ENCODE measurements at places on chromosomes 13 and 19.

- no peak for DNase-seq
Measured at GRCh38 chr13:19818223-19818842, 35.6 kb upstream of the PSPC1 start.

- DNase-seq: no peak
Measured at GRCh38 chr19:49294401-49294800, 30.6 kb downstream of the SLC6A16 start.

DNA sequence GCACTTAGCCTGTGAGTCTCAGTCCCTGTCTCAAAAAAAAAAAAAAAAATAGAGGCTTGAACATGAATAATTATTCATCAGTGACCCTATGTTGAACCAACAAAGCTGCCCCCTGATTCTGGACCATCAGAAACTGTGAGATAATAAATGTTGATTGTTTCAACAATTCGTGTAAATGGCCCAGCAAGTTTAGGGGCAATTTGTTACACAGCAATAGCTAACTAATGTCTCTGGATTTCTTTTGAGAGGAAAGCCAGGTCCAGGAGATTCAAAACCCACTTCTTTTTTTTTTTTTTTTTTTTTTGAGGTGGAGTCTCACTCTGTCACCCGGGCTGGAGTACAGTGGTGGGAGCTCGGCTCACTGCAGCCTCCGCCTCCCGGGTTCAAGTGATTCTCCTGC is 12.5 kb upstream of the TLE6 start:
- DNase-seq: no peak

DNA sequence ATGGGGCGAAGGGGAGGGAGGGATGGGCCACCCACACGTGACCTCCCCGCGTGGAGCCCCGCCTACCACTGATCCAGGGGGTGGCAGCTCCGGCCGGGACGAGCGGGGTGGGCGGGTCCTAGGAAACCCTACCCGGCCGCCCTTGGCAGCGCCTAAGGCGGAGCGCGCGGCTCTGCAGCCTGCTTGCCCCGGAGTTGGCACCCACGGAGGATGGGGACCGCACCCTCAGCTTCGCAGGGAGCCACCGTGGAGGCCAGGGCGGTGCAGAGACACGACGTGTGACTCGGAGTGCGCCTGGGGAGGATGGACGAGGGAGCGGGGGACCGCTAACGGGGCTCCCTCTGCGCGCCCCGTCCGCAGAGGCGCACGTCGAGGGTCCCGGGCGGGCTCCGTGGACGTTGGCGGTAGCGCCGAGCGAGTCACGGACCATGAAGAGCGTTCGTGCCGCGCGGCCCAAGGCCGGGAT is at the start of gene RGS9BP:
RGS9BP (plus strand) TSS at position 129 of the 466 bp plus-strand sequence. CDS start 416 bp downstream, outside the sequence.
- DNase-seq: peak; percentile 82

DNA sequence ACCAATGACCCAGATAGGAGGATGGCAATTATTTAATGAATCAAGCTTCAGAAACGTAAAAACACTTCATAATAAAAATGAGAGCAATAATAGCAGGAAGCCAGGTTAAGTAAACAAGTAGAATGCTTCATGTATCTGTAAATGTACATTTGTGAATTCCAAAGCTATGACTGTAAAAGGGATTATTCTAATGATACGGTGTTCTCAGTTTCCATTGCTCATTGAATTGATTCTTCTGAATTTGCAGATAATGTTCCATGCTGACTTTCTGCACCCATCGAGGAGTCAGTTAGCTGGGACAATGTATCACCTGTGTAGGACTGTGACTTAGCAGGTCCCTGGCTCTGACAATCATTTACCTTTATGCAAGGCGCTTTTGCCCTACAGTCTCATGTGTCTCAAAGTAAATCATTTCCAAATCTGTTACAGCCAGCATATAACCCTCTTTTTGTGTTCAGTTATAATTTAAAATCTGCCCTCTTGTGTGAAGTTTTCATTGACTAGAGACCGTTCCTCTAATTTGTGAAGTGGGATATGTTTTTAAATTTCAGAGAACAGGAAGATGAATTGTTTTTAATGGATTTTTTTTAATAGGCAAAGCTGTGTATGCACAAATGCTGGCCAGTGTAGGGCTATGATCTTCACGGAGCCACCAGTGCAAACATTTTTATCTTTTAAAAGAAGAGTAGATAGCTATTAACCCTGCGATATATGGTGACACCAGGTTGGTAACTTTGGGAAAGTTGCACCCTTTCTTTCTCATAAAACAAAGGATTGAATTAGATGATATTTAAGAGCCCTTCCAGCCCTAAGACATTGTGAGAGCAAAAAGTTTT is 267.1 kb downstream of the KLF5 start:
- no peak for DNase-seq

- peak; percentile 65 for DNase-seq
Measured at GRCh38 chr19:46009530-46010510, 13.0 kb downstream of the PGLYRP1 start.

- no peak for DNase-seq
Measured at GRCh38 chr19:18869781-18870530, 26.0 kb downstream of the CERS1 start.

DNA sequence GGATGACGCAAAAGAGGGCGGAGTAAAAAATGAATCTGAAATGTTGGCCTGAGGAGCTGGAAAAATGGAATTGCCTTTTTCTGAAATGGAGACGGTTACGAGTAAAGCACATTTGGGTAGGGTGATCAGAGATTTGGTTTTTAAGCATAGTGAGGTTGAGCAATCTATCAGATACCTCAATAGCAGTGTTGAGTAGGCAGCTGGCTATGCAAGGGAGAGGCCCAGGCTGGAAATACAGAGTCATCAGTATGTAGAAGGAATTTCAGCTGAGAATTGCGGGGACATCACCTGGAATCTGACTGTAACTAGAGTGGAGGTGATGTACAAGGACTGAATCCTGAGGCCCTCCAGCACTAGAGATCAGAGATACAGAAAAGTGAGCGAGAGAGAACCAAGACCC is 224.8 kb downstream of the LMO7 start:
- no peak for DNase-seq

GRCh38 chr13:58712191-58712590 is 1080.6 kb downstream of the PCDH17 start:
- no peak for DNase-seq

GRCh38 chr13:50511877-50512341 is 331.6 kb downstream of the DLEU7 start:
- DNase-seq: no peak

DNA sequence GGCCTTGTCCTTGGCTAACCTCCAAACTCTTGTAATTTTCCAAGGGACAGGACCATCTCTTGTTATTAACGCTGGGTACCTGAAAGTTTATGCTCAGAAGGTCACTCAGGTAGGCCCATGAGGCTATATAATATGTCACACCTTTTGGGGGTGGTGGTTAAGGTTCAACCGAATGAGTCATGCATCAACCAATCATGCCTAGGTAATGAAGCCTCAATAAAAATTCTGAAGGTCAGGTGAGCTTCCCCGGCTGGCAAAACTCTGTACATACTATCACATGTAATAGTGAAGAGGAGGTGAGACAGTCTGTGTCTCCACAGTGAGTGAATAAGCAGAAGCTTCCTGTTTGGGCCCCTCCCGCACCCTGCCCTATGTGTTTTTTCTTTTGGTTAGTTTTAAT is 424.9 kb downstream of the PCDH17 start:
- DNase-seq: no peak

DNA sequence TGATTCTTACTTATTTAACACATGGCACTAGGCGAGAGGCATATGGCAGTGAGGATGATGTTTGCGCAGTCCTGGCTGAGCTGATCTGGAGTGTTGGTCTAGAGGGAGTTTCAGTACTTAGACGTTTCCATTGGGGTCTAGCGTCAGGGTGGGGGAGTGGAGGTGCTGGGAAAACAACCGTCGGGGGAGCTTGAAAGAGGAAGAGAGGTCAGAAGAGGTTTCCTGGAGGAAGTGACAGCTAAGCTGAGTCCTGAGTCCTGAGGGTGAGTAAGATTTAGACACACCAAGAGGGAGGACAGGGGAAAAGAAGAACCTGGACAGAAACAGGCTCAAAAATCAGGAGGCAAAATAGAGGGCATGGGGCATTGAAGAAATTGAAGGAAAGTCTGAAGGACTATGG is 81.4 kb downstream of the ALOX5AP start:
- DNase-seq: no peak

GRCh38 chr19:35216833-35217648 is 11.5 kb downstream of the FAM187B start:
- no peak for DNase-seq

GRCh38 chr13:90968166-90968904 is 379.2 kb upstream of the MIR17HG start:
- no peak for DNase-seq

DNA sequence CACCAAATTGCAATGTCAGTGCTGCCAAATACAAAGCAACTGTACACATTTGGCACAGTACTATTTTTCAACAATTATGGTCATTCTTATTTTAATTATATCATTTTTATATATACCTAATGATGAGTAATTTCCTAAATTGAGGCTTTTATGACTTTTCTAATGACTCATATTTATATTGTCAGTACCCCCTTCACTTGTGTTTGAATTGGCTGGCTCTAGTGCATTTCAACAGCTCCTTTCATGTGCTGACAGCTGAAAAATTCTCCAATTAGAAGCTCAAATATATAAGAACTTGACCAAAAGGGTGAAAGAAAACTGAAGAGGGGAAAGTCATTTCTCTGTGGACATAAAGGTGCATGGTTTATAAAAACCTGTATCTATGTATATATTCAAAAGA is 263.3 kb downstream of the SLITRK1 start:
- peak; percentile 40 for DNase-seq

GRCh38 chr13:24630851-24631620 is 49.2 kb upstream of the ATP12A start:
- no peak for DNase-seq

DNA sequence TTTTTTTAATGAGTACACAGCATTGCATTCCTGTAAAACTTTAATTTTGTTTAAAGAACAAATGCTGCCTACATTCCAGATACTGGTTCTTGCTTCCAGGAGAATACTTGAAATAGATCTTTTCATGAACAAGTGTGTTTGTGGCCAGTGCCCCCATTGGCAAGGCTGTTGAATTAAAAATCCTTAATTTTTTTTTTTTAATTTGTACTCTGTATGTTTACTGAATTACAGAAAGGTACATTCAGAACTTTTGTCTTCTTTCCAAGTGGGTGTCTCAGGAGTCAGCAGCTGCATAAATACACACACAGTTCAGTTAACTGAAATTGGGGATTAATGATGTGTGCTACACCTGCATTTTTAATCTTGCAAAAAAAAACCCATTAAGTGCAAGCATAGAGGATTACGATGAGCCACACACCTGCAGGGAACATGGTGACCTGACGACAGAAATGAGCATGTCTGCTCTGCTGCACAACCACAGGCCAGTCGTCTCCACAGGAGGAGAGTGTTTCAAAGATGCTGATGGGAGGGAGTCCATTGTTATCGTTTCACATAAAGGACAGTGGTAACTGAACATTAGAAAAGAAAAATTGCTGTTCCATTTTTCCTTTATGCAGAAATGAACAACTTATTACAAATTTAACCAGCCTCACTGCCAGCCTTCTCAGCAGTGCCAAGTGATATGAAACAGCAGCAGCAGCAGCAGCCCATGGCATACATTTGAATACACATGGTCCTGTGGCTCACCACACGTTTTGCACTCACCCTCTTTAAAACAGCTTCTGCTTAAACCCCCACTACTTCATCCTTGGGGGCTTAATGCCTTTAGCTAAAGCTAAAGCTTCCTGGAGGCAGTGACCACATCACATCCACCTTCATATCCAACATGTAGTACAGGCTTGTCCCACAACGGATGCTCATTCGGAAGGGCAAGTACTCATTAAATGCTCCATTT is 72.3 kb upstream of the RFC3 start:
- DNase-seq: no peak

- DNase-seq: no peak
Measured at GRCh38 chr19:4933528-4933927, 24.2 kb downstream of the UHRF1 start.

- DNase-seq: no peak
Measured at GRCh38 chr13:93199856-93200255, 26.8 kb upstream of the GPC6 start.

GRCh38 chr13:94218537-94218936 is 260.9 kb downstream of the DCT start:
- no peak for DNase-seq

DNA sequence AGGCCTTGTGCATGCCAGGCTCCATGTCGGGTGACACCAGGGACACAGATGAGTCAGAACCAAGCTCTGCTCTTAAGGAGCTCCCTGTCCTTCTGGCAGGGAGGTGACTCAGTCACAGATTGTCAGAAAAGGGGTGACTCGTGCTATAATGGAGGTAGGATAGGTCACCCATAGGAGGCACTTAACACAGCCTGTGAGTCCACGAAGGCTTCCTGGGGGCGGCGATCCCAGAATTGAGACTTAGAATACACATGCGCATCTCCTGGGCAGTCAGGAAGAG is 19.6 kb downstream of the FUZ start:
- DNase-seq: peak; percentile 63

- DNase-seq: peak; percentile 35
Measured at GRCh38 chr19:4971424-4971793, 2.5 kb downstream of the KDM4B start.

DNA sequence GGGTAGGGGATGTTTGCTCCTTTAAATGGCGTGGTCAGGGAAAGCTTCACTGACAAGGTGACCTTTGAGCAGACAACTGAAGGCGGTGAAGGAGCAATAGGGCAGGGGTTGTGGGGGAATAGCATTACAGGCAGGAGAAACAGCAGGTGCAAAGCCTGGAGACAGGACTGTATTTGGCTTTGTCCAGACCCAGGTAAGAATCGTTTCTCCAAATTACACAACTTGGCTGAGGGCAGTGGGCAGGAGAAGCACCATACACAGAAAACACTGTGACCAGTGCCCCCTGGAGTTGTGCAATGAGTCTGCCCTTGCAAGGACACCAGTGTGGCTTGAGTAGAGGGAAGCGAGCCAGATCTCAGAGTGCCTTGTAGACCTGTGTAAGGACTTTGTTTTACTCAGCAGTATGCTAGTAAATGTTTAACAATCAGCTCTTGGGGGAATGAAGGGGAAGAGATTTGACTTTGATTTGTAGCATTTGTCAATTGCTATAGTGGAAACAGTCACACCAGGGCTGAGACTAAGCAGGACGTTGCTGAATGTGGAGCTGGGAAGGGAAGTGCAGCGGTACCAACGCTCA is 360.0 kb downstream of the DCT start:
- DNase-seq: no peak

DNA sequence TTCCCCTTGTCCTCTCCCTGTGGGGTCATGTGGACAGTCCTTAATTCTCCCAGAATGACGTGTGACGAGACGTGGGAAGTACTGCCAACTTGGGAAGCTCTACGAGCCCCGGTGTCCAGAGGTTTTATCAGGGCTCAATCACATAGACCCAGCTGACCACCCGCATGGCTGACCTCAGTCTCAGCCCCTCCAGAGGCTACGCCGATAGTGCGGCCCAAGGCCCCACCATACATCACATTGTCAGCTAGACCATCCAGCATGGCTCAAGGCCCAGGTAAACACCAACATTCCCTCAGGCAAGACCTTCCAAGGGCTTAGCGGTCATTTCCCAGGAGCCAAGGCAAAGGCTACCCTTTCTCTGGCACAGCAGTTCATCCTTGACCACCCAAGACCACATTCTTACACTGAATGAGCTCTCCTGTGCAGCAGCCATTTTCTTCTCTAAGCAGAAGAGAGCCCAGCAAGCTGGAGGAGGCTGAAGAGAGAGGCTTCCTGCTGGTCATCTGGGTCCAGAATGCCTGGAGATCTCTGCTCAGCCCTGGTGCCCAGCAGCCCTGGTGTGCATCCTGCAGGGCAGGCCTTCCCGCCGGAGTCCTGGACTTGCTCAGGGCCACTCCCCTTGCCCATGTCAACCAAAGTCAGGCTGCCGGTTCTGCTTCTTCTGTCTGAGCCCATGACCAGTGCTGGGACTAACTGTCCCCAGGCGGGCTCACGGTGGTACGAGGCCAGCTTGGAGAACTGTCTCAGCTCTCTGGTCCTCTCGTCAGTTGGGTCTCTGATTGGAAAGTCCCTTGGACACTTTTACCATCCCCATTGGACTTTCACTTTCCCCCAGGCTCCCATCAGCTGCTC is 7.9 kb upstream of the F10 start:
- DNase-seq: no peak
